GM12864 (cell line): ENCODE measurements at places on chromosomes 7 and 10.

DNA sequence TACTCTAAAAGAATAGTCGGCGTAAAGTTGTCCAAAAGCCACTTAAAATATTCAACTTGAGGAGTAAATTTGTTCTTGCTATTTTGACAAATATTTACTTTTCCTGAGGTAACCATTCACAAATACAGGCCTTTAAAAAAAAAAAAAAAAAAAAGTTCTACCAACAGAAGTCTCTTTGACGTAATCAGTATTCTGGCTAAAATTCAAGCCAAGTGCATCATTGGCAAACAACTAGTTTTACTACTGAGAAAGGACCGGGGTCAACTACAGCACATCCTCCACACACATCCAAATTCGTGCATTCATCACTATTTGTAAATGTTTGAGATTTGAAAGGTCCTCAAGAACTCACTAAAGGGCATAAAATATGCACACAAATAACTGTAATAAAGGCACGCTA, 2.0 kb downstream of the OAT start:
- no peak for DNase-seq

DNA sequence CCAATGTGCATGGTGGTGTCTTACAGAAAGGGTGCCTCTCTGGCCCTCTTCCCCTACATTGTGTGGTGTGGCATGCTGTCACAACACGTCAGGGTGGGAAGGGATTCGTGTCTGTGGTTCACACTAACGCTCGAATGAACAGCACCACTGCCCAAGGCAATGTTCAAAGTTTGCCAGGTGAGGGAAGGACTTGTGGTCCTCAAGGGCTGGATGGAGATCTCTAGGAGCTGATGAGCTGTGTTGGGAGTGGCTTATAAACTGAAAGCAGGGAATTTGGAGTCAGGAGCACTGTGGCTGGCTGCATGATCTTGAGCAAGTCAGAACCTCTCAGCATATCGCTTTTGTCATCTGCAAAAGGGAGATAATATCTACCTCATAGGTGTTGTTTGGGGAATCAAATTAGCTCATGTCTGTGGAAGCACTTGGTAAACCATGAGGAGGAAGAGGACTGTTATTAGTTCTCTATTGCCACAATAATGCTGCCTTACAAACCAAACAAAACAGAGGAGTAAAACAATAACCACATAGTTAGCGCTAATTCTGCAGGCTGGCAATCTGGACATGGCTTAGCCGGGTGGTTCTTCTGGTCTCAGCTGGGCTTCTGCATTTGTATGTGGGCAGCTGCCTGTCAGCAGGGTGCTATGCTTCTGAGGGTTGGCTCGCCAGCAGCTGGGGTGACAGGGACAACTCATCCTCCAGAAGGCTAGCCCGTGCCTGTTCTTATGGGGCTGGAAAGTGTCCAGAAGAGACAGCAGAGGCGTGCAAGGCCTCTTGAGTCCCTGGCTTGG, 22.9 kb upstream of the C10orf105 start:
- DNase-seq = no peak

DNA sequence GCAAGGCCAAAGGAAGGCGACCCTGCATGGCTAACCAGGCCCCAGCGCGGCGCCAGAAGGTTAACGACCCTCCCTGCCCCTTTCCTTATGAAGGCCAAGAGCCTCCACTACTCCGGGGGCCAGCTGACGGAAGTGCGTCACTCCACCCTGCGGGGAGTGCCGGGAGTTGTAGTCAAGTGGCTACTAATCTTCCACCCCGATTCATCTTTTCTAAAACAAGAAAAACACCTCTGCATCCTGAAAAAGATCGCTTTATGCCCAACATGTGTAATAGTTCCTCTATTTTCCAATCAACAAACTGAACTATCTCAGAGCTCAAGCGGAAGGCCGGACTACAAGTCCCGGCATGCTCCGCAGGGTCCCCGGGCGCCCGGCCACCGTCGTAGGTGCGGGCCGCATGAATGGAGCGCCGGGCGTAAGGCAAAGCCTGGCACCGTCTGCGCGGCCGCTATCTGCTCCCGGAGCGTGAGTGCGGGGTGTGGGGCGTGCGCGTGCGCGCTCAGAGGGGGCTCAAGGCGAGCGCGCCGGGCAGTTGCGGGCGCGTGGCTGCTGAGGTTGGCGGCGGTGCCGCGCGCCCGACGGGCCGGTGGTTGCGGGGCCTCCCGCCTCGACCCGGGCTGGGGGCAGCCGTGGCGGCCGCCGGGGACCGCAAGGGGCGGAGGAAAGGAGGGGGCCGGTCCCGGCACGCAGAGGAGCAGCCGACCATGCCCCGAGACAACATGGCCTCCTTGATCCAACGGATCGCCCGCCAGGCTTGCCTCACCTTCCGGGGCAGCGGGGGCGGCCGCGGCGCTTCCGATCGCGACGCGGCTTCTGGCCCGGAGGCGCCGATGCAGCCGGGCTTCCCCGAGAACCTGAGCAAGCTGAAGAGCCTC, at the start of gene ADO:
ADO (plus strand) TSS at position 365 of the 875 bp plus-strand sequence; CDS start at position 705, 340 bp downstream.
- DNase-seq = no peak

- no peak for DNase-seq
Measured at GRCh38 chr10:49374740-49375139, 21.1 kb downstream of the DRGX start.
